NCI-H774 (cell line): ENCODE measurements at places on chromosomes 2 and 18.

- DNase-seq = no peak
These were observed 135.8 kb upstream of the SH3BP4 start for GRCh38 chr2:234816056-234816455.

DNA sequence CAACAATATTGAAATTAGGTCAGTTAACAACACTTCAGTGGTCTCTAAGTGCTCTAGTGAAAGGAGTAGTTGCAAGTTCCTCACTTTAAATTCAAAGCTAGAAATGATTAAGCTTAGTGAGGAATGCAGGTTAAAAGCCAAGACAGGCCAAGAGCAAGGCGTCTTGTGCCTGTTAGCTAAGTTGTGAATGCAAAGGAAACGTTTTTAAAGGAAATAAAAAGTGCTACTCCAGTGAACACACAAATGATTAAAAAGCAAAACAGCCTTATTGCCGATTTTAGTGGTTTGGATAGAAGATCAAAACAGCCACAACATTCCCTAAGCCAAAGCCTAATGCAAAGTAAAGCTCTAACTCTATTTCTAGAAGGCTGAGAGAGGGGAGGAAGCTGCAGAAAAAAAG is 44.7 kb downstream of the ANTXR1 start:
- no peak for DNase-seq

- no peak for DNase-seq
These were observed 68.3 kb downstream of the CTAGE1 start for GRCh38 chr18:22349317-22349898.

- DNase-seq = no peak
These were observed 265.8 kb downstream of the ALK start for GRCh38 chr2:29655391-29656086.

GRCh38 chr2:125711075-125711474 is 944.9 kb upstream of the GYPC start:
- no peak for DNase-seq

DNA sequence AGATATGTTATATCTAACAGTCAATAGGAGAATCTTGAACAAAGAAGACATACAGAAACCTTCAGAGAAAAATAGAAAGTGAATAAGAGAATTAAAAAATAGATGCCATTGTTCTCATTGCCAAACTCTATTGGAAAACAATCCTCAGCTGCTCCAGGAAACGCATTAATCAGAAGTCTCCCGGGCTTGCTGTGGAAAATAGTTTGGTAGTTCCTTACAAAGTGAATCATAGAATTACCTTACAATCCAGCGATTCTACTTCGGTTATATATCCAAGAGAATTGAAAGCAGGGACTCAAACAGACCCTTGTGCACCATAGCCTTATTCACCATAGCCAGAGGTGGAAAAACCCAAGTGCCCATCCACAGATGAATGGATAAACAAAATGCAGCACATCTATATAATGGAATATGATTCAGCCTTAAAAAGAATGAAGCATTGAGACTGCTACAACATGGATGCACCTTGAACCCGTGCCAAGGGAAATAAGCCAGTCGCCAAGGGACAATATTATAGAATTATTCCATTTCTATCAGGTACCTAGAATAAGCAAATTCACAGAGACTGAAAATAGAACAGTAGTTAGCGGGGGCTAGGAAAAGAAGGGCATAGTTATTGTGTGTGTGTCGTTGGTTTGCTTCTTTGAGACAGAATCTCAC is 21.9 kb upstream of the CHRNA1 start:
- no peak for DNase-seq

GRCh38 chr18:3340015-3340681 is 78.2 kb downstream of the MYL12B start:
- no peak for DNase-seq

GRCh38 chr2:237421542-237422116 is 7.7 kb upstream of the COL6A3 start:
- DNase-seq = peak; percentile 31

DNA sequence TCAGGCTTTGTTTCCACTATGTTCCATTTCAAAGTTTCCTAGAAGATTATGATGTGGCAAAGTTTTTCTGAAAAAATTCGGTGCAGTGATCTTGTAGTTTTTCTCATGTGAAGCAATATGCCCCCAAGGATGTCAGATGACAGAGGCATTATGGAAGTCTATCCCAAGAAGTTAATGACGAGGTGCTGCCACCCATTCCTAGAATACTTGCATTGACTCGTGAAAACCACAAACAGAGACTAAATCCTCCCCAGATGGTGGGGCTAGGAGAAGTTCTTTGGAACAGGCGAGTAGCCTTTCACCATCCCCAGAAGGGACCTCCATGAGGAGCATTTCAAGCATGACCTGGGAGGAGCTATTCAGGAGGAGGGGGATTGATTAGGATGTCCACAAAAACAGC is 40.2 kb upstream of the COPS8 start:
- no peak for DNase-seq

DNA sequence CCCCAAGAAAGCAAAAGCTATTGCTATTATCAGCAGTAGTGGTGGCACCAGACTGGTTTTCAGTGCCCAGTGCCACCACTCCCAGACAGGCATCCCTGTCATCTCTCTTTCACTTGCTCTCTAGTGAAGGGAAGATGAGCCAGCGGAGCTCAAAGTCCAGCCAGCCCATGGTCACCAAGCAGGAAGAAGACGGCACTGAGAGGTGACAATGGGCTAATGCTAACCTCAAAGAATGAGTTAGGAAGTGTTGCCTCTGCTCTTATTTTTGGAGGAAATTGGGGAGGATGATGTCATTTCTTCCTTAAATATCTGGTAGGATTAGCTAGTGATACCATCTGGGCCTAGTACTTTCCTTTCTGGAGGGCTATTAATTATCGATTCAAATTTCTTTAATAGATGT is 1.7 kb downstream of the SP140 start:
- no peak for DNase-seq

- no peak for DNase-seq
These were observed 219.1 kb upstream of the BOD1L2 start for GRCh38 chr18:56927786-56928185.

GRCh38 chr2:68384485-68385107 is 19.5 kb downstream of the PLEK start:
- no peak for DNase-seq

- DNase-seq = no peak
These were observed 59.7 kb downstream of the HNMT start for GRCh38 chr2:138023976-138024375.

GRCh38 chr2:161480123-161480522 is 64.0 kb downstream of the TBR1 start:
- DNase-seq = no peak
